ENCODE measurements at places on chromosomes 7 and 10.

GRCh38 chr10:51121861-51122260, 47.6 kb downstream of the PRKG1 start:
- DNase-seq: no peak

DNA sequence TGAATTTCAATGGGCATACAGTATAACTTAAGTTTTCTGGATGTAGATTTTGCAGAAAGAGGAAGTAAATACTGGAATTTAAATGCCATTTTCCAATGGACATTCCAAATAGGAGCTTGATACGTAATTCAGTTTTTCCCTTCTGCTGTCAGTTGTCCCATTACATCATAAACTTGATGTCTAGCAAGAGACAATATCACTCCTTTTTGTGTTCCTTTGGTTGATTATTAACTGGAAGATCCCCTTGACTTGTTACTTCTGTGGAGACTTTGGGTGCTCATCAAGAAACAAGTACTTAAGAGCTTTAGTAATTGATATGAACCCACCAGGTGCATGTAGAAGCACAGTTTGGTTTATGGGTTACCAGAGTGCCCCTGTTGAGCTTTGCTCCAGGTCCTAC, 116.1 kb downstream of the ST7 start:
- DNase-seq: no peak

- DNase-seq: no peak
These were observed 209.3 kb downstream of the SDK1 start for GRCh38 chr7:3510101-3511020.

GRCh38 chr10:51629934-51630639, 69.3 kb downstream of the CSTF2T start:
- DNase-seq: peak; percentile 20

DNA sequence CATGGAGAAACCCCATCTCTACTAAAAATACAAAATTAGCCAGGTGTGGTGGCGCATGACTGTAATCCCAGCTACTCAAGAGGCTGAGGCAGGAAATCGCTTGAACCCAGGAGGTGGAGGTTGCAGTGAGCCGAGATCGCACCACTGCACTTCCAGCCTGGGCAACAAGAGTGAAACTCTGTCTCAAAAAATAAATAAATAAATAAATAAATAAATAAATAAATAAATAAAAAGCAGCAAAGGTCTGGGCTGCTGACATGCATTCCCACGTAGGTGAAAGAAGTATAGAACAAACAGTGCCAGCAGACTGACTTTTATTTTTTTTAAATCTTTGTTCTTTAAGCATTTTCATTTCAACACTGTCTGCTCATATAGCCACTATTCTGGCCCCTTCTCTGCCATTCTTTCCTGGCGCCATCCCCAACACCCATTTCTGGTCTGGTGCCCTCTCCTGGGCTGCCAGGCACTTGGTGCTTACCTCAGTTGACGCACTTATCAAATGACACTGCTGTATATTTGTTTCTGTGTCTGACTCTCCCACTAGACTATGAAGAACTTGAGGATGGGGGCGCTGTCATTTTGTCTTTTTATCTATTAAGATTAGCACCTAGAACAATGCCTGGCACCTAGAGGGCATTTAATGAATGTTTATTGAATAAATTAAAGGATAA, 15.6 kb downstream of the FAM107B start:
- no peak for DNase-seq

GRCh38 chr7:120819861-120820260, 38.1 kb downstream of the TSPAN12 start:
- no peak for DNase-seq

- DNase-seq: no peak
These were observed 1.8 kb downstream of the GRK5 start for GRCh38 chr10:119209035-119209735.

- DNase-seq: no peak
These were observed 84.7 kb downstream of the NRP1 start for GRCh38 chr10:33249659-33250345.

GRCh38 chr10:27252267-27253000, 11.8 kb upstream of the ACBD5 start:
- peak; percentile 31 for DNase-seq

- DNase-seq: no peak
These were observed 216.1 kb upstream of the ZMIZ1 start for GRCh38 chr10:78852466-78853240.

DNA sequence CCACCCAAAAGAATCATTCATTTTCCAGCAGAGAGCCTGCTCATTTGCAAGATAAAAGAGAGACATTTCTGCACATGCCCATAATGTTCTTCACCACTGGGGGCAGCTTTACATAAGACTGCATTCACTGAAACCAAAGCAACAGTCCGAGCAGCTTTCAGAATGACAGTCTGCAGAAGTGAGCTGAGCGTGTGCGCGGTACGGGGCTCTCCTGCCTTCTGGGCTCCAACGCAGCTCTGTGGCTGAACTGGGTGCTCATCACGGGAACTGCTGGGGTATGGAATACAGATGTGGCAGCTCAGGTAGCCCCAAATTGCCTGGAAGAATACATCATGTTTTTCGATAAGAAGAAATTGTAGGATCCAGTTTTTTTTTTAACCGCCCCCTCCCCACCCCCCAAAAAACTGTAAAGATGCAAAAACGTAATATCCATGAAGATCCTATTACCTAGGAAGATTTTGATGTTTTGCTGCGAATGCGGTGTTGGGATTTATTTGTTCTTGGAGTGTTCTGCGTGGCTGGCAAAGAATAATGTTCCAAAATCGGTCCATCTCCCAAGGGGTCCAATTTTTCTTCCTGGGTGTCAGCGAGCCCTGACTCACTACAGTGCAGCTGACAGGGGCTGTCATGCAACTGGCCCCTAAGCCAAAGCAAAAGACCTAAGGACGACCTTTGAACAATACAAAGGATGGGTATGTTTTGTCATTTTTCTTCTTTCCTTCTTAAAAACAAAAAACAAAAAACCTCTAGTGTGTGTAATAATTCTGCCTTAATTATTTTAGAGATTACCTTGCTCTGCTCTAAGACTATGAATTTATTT, at the start of gene LRRTM3:
Gene LRRTM3 (plus strand): TSS at position 141 of the 820 bp plus-strand sequence.
- peak; percentile 63 for DNase-seq

- no peak for DNase-seq
These were observed 167.0 kb upstream of the CDK1 start for GRCh38 chr10:60611291-60611747.

DNA sequence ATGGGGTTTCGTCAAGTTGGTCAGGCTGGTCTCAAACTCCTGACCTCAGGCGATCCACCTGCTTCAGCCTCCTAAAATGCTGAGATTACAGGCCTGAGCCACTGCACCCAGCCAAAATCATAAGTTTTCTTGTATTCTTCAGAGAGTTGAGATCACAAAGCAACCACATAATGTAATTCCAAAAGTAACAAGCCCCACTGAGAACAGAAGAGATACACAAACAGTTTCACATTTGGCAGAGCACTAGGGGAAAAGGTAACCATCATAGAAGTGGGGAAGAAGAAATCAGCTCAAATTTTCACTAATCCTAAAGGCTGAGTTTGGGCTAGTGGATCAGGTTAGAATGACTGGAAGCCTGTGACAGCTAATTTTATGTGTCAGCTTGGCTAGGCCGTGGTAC, 5.4 kb upstream of the CEP41 start:
- no peak for DNase-seq

GRCh38 chr7:17123020-17123419, 175.4 kb upstream of the AHR start:
- DNase-seq: no peak

DNA sequence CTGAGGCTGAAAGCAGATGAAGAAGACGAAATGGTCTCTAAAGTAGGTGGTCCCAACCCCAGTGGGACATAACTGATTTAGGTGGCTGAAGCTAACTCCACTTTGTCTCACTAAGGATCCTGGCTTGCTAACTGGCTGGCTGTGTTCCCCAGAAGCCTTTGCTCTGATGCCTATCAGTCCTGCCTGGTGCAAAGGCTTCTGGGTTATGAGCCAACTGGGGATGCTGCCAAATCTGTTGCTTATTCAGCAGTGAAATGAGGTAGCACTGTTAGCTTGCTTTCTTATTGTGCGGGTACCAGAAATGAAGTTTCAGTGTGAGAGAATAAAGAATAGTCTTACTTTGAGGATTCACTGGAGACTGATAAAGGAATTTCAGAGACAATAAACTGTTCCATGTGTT, 18.1 kb downstream of the PRKG1 start:
- no peak for DNase-seq

DNA sequence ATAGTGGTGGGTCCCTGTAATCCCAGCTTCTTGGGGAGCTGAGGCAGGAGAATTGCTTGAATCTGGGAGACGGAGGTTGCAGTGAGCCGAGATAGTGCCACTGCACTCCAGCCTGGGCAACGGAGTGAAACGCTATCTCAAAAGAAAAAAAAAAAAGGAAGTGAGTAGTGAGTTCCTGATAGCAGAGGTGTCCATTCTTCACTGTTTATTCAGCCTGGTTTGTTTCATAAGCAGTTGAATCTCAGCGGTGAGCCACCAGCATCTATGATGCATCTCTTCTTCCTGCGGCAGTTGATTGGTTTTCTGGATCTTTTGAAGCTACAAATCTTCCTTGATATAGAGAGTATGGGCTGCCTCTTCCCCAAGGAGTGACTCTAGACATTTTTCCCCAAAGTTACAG, 316.1 kb upstream of the MTPN start:
- no peak for DNase-seq

DNA sequence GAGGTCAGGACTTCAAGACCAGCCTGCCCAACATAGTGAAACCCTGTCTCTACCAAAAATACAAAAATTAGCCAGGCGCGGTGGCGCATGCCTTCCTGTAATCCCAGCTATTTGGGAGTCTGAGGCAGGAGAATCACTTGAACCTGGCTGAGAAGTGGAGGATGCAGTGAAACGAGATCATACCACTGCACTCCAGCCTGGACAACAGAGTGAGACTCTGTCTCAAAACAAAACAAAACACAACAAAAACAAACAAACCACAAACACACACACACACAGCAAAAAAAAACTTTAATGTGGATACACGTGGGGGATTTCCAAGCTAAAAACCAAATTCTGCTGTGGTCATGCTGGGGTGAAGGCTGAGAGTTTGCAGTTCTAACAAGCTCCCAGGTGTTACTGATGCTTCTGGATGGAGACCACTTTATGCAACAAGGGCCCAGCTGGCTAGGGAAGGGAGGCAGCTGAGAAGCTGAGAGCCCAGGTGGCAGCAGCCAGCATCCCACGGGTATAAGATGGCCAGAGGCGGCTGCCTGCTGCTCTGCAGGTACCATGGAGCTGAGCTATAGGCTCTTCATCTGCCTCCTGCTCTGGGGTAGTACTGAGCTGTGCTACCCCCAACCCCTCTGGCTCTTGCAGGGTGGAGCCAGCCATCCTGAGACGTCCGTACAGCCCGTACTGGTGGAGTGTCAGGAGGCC, at the start of gene ZP3:
Gene ZP3 (plus strand): TSS at position 538 of the 699 bp plus-strand sequence. CDS start 15 bp downstream, at position 553.
- DNase-seq: no peak

- no peak for DNase-seq
These were observed 7.0 kb downstream of the TNKS2 start for GRCh38 chr10:91805110-91805838.

GRCh38 chr7:109868215-109868860, 1222.6 kb upstream of the LRRN3 start:
- no peak for DNase-seq

- no peak for DNase-seq
These were observed 126.3 kb upstream of the CXCL12 start for GRCh38 chr10:44511166-44511565.

DNA sequence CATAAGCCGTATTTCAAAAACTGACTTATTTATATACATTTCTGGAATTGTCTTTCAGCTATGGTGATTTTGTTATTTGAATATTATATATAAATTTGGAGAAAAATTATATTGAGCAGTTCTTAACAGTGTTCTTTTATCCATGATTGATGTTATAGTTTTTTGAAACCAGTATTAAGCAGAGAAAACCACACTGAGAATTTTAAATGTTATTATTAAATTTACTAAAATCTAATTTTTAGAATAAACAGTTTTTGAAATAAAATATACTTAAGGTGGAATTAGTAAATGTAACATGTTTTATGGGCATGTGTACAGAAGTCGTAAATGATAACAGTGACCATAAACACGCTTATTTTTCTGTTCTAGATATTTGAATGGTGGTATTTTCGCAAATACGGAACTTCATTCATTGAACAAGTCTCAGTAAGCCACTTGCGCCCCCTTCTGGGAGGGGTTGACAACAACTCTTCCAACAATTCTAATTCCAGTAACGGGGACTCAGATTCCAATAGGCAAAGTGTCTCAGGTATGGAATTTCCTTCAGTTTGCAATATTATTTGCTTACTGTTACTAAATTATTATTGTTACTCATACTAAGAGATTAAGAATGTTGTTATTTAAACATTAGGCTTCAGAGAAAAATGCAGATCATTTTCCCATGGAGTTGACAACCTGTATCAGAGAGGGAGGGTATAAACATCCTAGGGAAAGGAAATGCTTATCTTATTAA, 166.1 kb downstream of the ST7 start:
- peak; percentile 64 for DNase-seq

GRCh38 chr10:132170561-132171361, 16.0 kb upstream of the DPYSL4 start:
- DNase-seq: no peak

DNA sequence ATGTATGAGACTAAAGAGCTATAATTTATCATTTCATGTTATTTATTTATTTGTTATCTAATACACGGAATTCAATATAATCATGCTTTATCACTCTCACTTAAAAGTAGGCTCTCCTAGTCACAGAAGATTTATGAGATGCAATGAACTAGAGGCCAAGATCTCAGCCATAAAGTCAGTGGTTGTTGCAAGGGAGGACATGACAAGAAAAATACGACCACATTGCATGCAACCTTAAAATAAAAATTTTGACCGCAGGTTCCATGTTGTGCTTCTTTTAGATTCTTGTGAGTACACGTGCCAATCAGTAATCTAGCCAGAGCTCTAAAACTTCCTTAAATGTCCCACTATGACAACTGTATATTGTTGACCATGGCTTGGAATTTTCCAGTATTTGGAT, 75.9 kb upstream of the SP8 start:
- DNase-seq: no peak

GRCh38 chr10:124245806-124246440, 152.5 kb upstream of the CHST15 start:
- DNase-seq: no peak

GRCh38 chr10:11341283-11341960, 270.0 kb downstream of the USP6NL start:
- DNase-seq: no peak

DNA sequence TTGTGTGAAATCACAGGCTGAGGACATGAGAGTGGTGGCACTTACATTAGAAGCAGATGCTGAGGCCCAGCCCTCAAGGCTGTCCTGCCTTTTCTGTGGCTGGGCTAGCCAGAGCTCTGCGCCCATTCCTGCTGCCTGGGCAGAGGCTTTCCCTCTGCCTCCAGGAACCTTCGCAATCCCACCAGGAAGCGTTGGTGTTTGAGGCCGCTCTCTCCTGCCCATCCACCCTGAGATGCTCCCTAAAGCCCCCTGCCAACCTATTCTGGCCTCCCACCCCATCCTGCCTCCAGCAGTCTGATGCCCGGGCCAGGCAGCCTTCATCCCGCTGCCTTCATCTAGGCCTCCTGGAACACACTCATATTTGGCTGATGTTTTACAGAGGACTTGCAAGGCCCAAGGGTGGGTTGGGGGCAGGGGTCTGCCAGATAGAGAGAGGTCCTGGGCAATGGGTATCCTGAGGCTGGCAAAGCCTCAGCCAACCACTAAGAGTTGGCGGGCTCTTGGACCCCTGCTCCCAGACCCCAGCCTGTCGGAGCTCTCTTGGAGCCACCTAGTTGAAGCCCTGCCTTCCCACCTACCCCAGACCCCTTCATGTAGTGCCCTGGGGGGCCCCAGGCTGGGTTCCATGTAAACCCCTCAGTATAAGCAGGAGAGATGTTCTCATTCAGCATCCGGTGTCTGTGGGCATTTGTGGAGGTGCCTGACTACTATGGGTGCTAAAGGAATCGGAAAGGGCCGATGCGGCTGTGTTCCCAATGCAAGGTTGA, 32.7 kb downstream of the LDB3 start:
- DNase-seq: no peak

GRCh38 chr7:34357068-34357467, 300.9 kb upstream of the NPSR1 start:
- no peak for DNase-seq

Data from right lung (tissue), 10 donors.